ENCODE measurements at places on chromosomes 3 and 15. TPM values are rescaled to one million over a fixed set of nuclear protein-coding genes. Genes with fewer than 3 reads are reported as not detected.

Gene FAM174B
- total RNA-seq, result 5.7 TPM

Gene ANKUB1
- not detected for total RNA-seq

Gene CAMK1
- total RNA-seq, result 34.8 TPM

Gene RTP1
- not detected for total RNA-seq

Gene HGD
- 1.0 TPM for total RNA-seq

Gene ABTB1
- 15.1 TPM for total RNA-seq

Gene ALPK3
- total RNA-seq, result 0.81 TPM

Gene PLA2G4D
- total RNA-seq, result not detected

Gene MME
- total RNA-seq, result 84.4 TPM

Gene CCR4
- total RNA-seq, result not detected

Gene ST6GAL1
- total RNA-seq, result 6.5 TPM

Gene CLDN1
- total RNA-seq, result not detected

Gene CDHR4
- not detected for total RNA-seq

Gene IL5RA
- total RNA-seq, result not detected

Gene APPL1
- total RNA-seq, result 21.3 TPM

Gene OXNAD1
- 9.4 TPM for total RNA-seq

Gene SCN10A
- not detected for total RNA-seq

Gene ALDH1L1
- 93.4 TPM for total RNA-seq

Gene POPDC2
- total RNA-seq, result 3.8 TPM

Gene LRTM1
- total RNA-seq, result not detected

Gene CAMKV
- not detected for total RNA-seq

Gene ZDHHC23
- total RNA-seq, result 0.56 TPM

Gene PLCH1
- total RNA-seq, result not detected

Gene CRABP1
- not detected for total RNA-seq

Gene AADAC
- 9.0 TPM for total RNA-seq

Gene CIDEC
- 37.6 TPM for total RNA-seq

Gene PLSCR2
- not detected for total RNA-seq

Gene LOXL1
- 410 TPM for total RNA-seq

Gene C3orf80
- total RNA-seq, result 0.10 TPM

Gene TMEM43
- total RNA-seq, result 94.0 TPM

Gene NCEH1
- 1.5 TPM for total RNA-seq

Gene ACAN
- total RNA-seq, result not detected

Gene DNAH1
- total RNA-seq, result 8.8 TPM

Gene ACP3
- total RNA-seq, result 1.3 TPM

Gene ELL3
- 0.37 TPM for total RNA-seq

Gene MAP1A
- 22.8 TPM for total RNA-seq

Gene INKA1
- 4.9 TPM for total RNA-seq

Gene TMEM158
- 18.3 TPM for total RNA-seq

Gene KCNMB3
- total RNA-seq, result 0.37 TPM

Gene PRR20G
- total RNA-seq, result not detected

Gene TAGLN3
- not detected for total RNA-seq

Gene SLC6A20
- total RNA-seq, result not detected

Gene CHRD
- total RNA-seq, result 1.0 TPM

Gene GOLGA6B
- total RNA-seq, result not detected

Gene ITGA11
- 20.8 TPM for total RNA-seq

Gene ST8SIA2
- total RNA-seq, result not detected

Gene SPINT1
- total RNA-seq, result 0.24 TPM

Gene ADAMTS17
- total RNA-seq, result 0.49 TPM

Gene FBN1
- 830 TPM for total RNA-seq

Gene BNC1
- 0.68 TPM for total RNA-seq

Gene PRRT3
- 8.4 TPM for total RNA-seq

Gene GLT8D1
- 98.1 TPM for total RNA-seq

Gene NR1I2
- total RNA-seq, result not detected

Gene NCKIPSD
- total RNA-seq, result 21.4 TPM

Gene PTX3
- 457 TPM for total RNA-seq

Gene SCAMP5
- 0.83 TPM for total RNA-seq

Gene ACTC1
- not detected for total RNA-seq

Gene RFTN1
- total RNA-seq, result 36.1 TPM

Gene GRAMD1C
- total RNA-seq, result 1.6 TPM

Gene EIF4E3
- 5.6 TPM for total RNA-seq
